ENCODE measurements at places on chromosomes 6 and 20. TPM values are rescaled to one million over a fixed set of nuclear protein-coding genes. Genes with fewer than 3 reads are reported as not detected.

RALY gene
- 118 TPM for total RNA-seq

TTPAL gene
- total RNA-seq: 14.6 TPM

VSTM2L gene
- total RNA-seq: not detected

VPS52 gene
- total RNA-seq: 84.8 TPM

PRSS35 gene
- 0.44 TPM for total RNA-seq

NKX2-2 gene
- not detected for total RNA-seq

SUMO4 gene
- 6.6 TPM for total RNA-seq

OXT gene
- total RNA-seq: 1.5 TPM

EYA4 gene
- total RNA-seq: not detected

- H3K4me3 ChIP-seq: no peak overlapping the region
- no peak for DNase-seq
- H3K27ac ChIP-seq: no peak overlapping the region
- no peaks in the 10 kb centered on the region for H3K27me3 ChIP-seq
Observed at GRCh38 chr6:136624347-136624746, 74.1 kb upstream of the MAP7 start.

GRCh38 chr6:145006914-145007313, 721.8 kb downstream of the UTRN start:
- no peaks in the 10 kb centered on the region for H3K36me3 ChIP-seq
- H3K27me3 ChIP-seq: no peaks in the 10 kb centered on the region
- H3K27ac ChIP-seq: no peak overlapping the region
- no peak overlapping the region for H3K4me3 ChIP-seq
- no peak for DNase-seq

- no peaks in the 10 kb centered on the region for H3K4me1 ChIP-seq
- H3K36me3 ChIP-seq: no peaks in the 10 kb centered on the region
- peaks cover 2% of the 10 kb centered on the region for H3K27me3 ChIP-seq
- no peak for DNase-seq
- H3K4me3 ChIP-seq: no peak overlapping the region
Observed at GRCh38 chr20:15925376-15925775, 647.9 kb downstream of the KIF16B start.

DNA sequence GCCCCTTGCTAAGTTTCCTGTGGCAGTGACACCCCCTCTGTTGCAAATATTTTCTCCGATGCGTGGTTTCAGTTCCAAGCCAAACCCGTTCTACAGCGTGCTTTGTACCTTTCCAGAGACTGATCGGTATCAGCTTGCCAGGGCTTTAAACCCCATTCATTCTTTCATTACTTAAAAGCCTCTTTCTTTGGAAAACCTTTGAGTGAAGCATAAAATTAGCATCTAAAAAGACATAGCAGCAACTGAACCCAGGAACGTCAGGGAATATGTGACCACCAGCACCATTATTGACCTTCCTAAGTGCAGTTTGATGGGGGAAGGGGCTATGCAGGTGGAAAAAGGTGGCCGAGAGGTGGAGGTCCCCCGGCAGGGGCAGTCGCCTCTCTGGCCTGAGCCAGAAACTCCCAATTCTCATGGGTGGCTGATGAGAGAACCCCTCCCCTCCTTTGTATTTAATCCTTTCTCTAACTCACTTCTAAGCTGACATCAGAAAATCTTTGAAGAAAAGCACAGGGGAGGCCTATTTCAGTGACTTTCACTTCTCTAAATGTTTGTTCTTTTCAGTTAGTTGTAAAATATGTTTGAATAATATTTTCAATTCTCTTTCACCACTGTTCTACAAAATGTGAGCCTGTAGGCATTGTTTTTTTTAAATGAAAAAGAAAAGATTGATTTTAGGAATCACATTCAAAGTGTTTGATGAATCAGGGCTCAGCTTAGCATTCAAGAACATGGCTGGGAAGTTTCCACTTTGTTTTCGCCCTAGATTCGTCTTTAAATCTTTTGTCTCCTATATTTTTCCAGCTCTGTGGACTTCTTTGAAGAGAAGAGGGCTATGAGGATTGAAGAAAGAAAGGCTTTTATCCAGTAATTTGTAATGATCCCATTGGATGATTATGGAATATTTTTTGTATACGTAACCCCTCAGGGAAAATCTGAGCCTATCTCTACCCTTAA, 89.2 kb downstream of the RSPH3 start:
- no peaks in the 10 kb centered on the region for H3K27me3 ChIP-seq
- peak overlapping the region; percentile 11 for H3K27ac ChIP-seq
- no peaks in the 10 kb centered on the region for H3K36me3 ChIP-seq
- H3K4me3 ChIP-seq: no peak overlapping the region
- DNase-seq: no peak

GRCh38 chr6:46113370-46113769, 16.4 kb upstream of the ENPP4 start:
- no peak for DNase-seq
- no peaks in the 10 kb centered on the region for H3K27me3 ChIP-seq
- H3K27ac ChIP-seq: no peak overlapping the region
- no peaks in the 10 kb centered on the region for H3K4me1 ChIP-seq
- H3K4me3 ChIP-seq: no peak overlapping the region

- peaks cover 7% of the 10 kb centered on the region for H3K4me1 ChIP-seq
- H3K4me3 ChIP-seq: no peak overlapping the region
- no peak overlapping the region for H3K27ac ChIP-seq
Observed at GRCh38 chr6:150680510-150680909, 80.8 kb downstream of the PLEKHG1 start.

- H3K4me3 ChIP-seq: no peak overlapping the region
- no peak overlapping the region for H3K27ac ChIP-seq
- no peak for DNase-seq
- H3K27me3 ChIP-seq: no peaks in the 10 kb centered on the region
- H3K36me3 ChIP-seq: no peaks in the 10 kb centered on the region
Observed at GRCh38 chr6:125357515-125358256, 55.9 kb upstream of the HDDC2 start.

DNA sequence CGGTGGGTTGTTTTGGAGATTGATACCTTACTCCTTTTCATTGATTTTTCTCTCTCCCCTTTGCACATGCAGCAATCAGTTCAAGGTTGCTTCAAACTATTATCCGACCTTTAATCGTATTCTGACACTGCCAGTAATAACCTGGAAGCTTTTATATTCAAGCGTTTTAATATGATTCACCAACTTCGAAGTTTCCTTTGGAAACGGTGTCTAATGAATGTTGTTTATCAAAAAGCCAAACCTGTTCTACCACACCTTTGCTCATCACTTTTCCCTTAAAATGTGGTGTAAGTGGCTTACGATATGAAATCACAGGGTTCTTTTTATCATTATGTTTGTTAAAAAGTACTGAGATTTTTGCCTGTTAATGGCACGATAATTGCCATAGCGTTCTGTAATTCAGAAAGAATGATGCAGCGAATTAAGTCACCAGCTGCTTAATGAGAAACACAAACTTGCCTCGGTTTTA, 660 bp downstream of the STXBP5 start:
- peak overlapping the region; percentile 90 for H3K4me3 ChIP-seq
- DNase-seq: no peak
- peak overlapping the region; percentile 70 for H3K27ac ChIP-seq
- H3K4me1 ChIP-seq: peaks cover 20% of the 10 kb centered on the region
- no peaks in the 10 kb centered on the region for H3K36me3 ChIP-seq
- H3K27me3 ChIP-seq: no peaks in the 10 kb centered on the region

DNA sequence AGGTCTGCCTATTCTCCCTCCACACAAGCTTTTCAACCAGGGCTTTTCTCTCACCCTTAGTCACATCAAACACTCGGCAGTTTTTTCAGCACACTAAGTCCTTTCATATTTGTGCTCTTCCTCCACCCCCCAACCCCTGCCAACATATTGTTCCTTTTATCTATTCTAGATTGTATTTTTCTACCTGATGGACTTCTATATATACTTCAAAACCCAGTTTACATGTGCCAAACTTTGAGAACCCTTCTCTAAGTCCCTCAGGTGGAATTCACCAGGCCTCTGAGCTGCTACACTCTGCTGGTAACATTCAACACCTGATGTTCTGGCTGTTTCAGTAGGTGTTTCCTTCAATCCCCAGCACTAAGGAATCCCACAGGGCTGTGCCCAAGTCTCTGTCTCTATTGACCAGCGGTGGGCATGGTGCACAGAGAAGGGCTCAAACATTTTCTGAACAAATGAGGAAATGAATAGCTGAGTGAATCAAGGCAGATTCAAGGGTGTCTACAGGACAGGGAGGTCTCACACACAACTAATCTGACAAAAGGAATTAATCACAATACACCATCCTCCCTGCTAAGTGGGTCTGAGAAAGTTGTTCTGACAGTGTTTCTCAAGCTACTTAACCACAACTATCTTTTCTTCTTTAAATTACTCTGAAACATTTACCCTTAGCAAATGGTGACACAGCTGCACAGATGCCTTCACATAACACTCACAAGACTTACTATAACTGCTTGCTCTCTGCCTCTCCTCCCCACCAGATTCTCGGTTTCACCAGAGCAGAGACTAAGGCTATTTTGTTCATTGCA, 166.5 kb downstream of the TSHZ2 start:
- no peak overlapping the region for H3K4me3 ChIP-seq
- no peak for DNase-seq
- H3K4me1 ChIP-seq: no peaks in the 10 kb centered on the region
- H3K36me3 ChIP-seq: no peaks in the 10 kb centered on the region

- peaks cover 14% of the 10 kb centered on the region for H3K27me3 ChIP-seq
- no peak for DNase-seq
- H3K27ac ChIP-seq: no peak overlapping the region
Observed at GRCh38 chr6:105178110-105178509, 1.7 kb downstream of the POPDC3 start.

DNA sequence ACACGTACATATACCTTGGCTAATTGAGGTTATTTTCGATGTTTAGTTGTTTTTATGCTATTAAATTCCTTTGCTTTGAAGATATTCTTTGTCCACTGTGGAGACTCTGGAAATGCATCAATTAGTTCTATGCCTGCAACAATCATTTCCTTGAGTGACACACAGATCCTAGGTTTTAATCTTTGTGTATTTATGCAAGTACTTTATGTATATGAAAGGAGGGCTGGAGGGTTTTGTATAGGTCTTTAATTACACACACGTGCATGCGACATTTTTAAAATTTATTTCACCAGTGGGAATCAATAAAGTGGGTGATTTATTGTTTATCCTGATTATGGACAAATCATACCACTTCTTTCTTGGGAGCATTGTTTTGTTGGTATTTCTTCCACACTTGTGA, 57.3 kb downstream of the ZFAND3 start:
- no peaks in the 10 kb centered on the region for H3K36me3 ChIP-seq
- no peaks in the 10 kb centered on the region for H3K27me3 ChIP-seq
- no peak overlapping the region for H3K4me3 ChIP-seq

- no peak for DNase-seq
- H3K36me3 ChIP-seq: no peaks in the 10 kb centered on the region
- H3K27ac ChIP-seq: no peak overlapping the region
- H3K4me1 ChIP-seq: peaks cover 3% of the 10 kb centered on the region
- H3K4me3 ChIP-seq: no peak overlapping the region
- no peaks in the 10 kb centered on the region for H3K27me3 ChIP-seq
Observed at GRCh38 chr6:14207448-14207847, 89.9 kb downstream of the CD83 start.

- DNase-seq: no peak
- no peak overlapping the region for H3K4me3 ChIP-seq
- no peaks in the 10 kb centered on the region for H3K27me3 ChIP-seq
- no peaks in the 10 kb centered on the region for H3K36me3 ChIP-seq
- H3K4me1 ChIP-seq: peaks cover 11% of the 10 kb centered on the region
Observed at GRCh38 chr20:40982415-40983145, 46.0 kb upstream of the TOP1 start.

DNA sequence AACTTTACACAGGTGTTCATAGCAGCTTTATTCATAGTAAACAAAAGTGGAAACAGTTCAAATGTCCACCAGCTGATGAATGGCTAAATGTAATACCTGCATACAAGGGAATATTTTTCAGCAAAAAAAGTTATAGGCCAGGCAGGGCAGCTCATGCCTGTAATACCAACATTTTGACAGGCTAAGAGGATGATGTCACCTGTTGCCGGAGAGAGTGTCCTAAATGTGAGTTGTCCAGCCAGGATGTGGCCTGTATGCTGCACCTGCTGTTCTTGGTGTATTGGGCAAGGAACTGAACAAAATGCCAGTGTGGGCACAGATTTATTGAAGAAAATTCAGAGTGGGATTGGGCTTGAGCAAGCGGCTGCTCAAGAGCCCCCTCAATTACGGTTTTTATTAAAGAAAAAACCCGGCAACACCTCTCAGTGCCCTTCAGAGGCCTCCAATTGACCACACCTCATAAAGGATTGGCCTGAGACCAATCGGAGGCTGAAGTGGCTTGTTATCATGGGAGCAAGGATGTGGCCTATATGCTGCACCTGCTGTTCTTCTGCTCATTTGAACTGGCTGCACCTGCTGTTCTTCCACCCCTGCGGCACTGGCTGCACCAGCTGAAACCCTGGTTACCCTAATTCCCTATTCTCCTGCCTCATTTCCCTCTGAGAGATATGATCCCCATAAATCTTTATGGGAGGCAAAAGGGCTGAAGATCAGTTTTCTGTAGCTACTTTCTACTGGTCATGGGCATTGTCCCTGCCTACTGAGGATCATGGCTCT, 164.3 kb upstream of the PROKR2 start:
- no peak overlapping the region for H3K27ac ChIP-seq
- DNase-seq: no peak
- no peak overlapping the region for H3K4me3 ChIP-seq
- no peaks in the 10 kb centered on the region for H3K27me3 ChIP-seq
- H3K4me1 ChIP-seq: peaks cover 2% of the 10 kb centered on the region

GRCh38 chr20:21029341-21029740, 76.8 kb downstream of the LINC00237 start:
- H3K4me3 ChIP-seq: no peak overlapping the region
- no peak overlapping the region for H3K27ac ChIP-seq

DNA sequence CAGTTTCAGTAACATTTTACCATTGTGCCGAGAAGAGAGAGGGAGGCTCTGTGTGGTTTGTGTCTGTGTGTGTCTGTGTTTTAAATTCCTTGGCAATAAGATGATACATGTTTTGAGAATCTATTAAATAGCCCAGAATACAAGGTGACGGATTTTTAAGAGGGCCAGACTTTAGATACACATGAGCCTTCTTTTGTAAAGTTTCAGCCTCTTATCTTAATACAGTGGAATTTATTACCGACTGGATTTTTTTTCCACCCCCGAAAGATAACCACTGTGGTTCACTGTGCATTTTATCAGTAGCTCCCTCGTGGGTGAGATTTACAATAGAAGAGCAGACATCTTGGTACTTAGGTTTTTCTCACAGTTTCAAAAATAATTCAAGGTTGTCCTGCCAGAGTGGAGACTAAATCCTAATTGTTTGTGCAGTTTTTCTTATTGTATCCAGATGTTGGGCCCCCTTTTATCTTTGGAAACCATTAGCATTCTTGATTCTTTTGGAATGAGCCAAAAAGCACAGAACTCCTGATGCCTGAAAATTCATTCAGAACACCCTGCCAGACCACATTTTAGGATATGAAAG, 49.9 kb downstream of the STK4 start:
- H3K4me3 ChIP-seq: no peak overlapping the region
- no peaks in the 10 kb centered on the region for H3K27me3 ChIP-seq
- H3K27ac ChIP-seq: no peak overlapping the region
- DNase-seq: no peak
- H3K4me1 ChIP-seq: peaks cover 3% of the 10 kb centered on the region

GRCh38 chr6:80143419-80143937, 37.0 kb downstream of the BCKDHB start:
- peaks cover 9% of the 10 kb centered on the region for H3K36me3 ChIP-seq
- H3K27ac ChIP-seq: no peak overlapping the region
- no peaks in the 10 kb centered on the region for H3K27me3 ChIP-seq
- H3K4me1 ChIP-seq: no peaks in the 10 kb centered on the region
- H3K4me3 ChIP-seq: no peak overlapping the region

GRCh38 chr6:137550535-137550934, 56.3 kb upstream of the OLIG3 start:
- DNase-seq: no peak
- no peak overlapping the region for H3K27ac ChIP-seq
- peaks cover 3% of the 10 kb centered on the region for H3K36me3 ChIP-seq
- no peaks in the 10 kb centered on the region for H3K4me1 ChIP-seq
